ENCODE measurements at places on chromosomes 5 and 9.

GRCh38 chr5:81817980-81818379 lies 67.1 kb upstream of the SSBP2 start:
- DNase-seq, result no peak

DNA sequence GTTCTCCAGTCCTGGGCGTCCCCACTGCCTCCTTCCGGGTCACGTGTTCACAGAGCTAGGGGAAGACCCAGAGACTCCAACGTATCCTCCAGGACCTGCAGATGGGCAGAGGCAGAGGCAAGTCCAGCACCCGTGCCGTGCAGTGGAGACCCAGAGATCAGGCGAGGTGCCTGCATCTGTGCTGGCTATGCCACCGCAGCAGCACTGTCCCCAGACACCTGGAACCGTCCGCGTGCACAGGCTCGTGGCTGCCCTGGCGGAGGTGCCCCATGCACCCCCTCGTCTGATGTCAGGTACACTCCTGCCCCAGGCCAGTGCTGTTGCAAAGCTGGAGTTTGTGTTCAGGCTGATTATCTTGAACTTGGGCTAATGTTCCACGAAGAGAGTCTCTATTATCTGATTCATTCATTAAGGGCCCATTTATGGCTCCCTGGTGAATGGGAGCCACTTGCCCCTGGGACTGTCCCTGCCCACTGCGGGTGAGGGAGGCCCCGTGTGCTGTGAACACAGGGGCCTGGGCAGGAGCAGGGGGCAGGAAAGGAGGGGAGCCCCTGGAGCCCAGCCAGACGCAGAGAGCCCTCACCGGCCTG lies 13.7 kb downstream of the IRX4 start:
- DNase-seq, result no peak

GRCh38 chr5:111401906-111402305 lies 110.4 kb downstream of the STARD4 start:
- no peak for DNase-seq

GRCh38 chr9:123395276-123395688 lies 39.3 kb downstream of the CRB2 start:
- no peak for DNase-seq

- DNase-seq, result no peak
Measured at GRCh38 chr9:16371306-16371705, 499.2 kb downstream of the BNC2 start.

- DNase-seq, result no peak
Measured at GRCh38 chr5:137407090-137407489, 92.0 kb downstream of the SPOCK1 start.

- no peak for DNase-seq
Measured at GRCh38 chr5:96433066-96433447, at the start of gene PCSK1. TSS of gene PCSK1 (minus strand) at chr5:96433248. CDS start at chr5:96433042, 206 bp downstream.

- no peak for DNase-seq
Measured at GRCh38 chr9:109206670-109207069, 39.6 kb upstream of the FRRS1L start.

- no peak for DNase-seq
Measured at GRCh38 chr5:147515269-147515668, 5.4 kb upstream of the DPYSL3 start.

DNA sequence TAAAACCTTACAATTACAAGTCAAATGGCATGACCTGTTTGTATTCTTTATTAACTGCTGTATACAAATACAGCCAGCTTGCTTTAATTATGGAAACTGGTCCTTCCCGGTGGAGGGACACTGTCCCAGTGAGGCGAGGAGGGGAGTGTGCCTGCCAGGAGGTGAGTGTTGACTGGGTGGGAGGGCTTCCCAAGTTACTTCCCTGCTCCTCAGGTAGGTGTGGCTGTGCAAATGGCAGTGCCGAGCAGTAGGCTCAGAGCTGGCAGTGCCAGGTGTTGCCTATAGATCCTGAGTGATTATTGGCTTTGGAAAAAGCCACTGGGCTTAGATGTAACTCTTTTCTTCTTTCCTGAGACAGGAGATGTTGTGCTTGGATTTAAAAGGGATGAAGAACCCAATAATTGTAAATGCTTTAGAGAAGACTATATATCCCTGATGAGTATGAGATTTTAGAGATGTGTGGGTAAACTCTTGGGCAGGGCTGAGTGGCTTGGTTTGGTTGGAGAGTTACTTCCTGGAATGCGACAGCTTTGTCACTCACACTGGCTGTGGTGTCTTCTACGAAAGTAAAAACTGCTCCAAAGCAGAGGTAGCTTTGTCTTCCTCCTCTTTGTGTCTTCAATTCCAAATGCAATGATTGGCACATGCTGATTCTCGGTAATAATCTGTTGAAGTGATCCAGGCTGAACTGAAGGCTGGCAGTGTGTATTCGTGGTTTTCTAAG lies 43.7 kb downstream of the GLRX start:
- no peak for DNase-seq

- peak; percentile 15 for DNase-seq
Measured at GRCh38 chr5:88666761-88667495, 216.1 kb downstream of the MEF2C start.

DNA sequence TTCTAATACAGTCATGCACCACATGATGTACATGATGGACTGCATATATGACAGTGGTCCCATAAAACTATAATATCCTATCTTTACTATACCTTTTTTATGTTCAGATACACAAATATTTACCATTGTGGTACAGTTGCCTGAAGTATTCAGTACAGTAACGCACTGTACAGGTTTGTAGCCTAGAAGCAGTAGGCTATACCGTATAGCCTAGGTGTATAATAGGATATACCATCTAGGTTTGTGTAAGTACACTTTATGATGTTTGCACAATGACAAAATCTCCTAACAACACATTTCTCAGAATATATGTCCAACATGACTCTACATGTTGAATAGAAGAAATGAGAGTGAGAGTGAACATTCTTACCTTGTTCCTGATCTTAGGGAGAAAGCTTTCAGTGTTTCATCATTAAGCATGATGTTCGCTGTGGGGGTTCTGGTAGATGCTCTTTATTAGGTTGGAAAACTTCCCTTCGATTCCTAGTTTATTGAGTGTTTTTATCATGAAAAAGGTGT lies 31.8 kb downstream of the AMBP start:
- no peak for DNase-seq

DNA sequence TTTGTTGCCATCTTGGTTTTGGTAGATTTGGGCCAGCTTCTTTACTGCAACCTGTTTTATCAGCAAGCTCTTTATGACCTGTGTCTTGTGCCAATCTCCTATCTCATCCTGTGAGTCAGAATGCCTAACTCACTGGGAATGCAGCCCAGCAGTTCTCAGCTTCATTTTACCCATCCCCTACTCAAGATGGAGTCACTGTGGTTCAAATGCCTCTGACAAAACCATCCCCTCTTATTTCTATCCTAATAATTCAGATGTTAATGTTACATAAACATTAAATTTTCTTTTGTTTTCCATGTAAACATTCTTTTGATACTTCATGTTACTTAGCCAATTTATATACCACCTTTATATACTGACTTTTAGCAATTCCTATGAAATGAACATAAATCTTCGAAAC lies 746.3 kb downstream of the CDH18 start:
- DNase-seq, result no peak

DNA sequence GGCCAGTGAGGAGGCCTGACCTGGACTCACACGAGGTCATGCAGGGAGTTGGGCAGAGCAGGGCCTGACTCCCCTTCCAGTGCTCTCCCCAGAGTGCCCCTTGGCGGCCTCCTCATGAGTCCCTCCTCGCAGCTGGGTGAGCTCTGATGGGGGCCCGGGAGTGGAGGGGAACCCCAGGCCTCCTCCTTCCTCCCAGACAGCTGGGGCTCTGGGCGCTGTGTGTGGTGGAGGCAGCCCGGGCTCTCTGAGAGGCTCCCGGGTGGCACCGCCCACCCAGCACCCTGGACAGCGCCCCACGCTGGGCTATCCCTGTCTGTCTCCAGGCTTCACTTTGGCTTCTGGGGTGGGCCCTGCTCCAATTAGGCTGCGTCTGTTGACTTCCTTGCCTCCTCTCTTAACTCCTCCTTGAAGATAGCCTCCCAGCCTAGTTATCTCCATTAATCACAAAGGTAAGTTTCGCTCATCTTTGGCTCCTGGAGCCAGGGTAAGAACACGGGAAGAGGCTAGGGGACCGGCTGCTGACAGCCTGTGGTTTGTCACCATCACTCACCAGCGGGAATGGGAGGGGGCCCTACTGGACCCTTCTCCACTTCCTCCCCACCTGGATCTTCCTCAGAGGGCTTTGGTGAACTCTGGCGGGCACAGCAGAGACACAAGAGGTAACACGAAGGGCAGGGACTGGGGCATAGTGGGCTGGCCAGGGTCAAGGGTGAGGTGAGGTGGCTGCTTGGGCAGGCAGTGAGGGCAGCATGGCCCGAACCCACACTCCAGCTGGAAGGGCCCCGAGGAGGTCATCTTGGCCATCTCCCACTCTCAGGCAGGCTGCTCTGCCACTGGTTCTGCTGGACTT lies 13.1 kb downstream of the PSD2 start:
- peak; percentile 48 for DNase-seq

DNA sequence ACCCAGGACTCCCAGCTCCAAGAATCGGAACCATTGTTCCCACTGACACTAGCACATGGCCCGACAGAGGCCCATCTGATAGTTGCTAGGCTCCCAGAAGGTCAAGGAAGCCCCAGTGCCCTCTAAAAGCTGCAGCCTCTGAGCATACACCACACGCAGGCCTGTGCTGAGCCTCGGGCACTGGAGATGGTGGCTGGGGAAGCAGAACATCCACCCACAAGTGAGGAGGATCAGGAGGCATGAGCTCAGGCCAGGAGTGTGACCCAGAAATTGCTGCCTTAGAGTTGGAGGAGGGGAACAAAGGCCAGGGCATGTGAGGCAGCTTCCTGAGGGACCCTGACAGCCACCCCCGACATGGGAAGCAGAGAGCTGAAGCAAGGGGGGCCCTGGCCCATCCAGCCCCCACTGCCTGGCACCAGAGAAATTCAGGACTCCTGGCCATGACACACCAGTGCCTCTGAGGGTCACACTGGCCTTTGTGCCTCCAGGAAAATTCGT lies 21.4 kb downstream of the IPPK start:
- DNase-seq, result no peak

DNA sequence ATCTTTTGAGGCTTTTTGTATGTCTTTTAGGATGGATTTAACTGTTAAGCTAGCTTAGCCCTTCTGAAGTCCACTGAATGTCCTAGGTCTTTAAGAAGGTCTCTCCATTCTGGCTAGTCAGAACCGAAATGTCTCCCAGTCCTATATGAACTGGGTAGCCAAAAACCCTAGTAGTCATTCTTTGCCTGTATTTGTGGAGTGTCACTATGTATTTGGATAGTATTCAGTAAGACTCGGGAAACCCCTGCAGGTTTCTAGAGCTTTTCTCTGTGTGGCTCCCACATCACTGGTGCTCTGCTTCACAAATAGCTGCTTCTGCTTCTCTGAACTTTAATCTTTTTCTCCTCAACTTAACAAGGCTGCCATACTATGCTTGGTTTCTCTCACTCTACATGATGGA lies 68.0 kb downstream of the RIC1 start:
- DNase-seq, result no peak

DNA sequence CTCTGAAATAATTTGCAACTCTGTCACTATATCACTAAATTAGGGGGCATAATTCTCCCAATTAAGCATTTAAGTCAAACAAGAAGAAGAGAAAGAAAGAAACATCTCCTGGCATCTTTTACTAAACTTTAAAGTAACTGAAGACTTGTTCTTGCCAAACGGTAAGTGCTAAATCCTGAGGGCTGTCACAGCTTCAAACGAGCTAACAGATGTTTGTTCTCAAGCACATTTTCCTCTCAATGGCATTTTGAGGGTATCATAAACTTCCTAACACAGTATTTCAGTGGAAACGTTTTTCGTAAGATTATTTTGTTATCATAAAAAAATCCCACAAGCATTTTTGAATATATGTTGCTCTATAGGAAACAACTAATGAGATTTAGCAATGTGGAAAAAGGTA lies 169.5 kb upstream of the TAS2R1 start:
- no peak for DNase-seq

- no peak for DNase-seq
Measured at GRCh38 chr5:41094871-41095270, 23.7 kb upstream of the MROH2B start.

- no peak for DNase-seq
Measured at GRCh38 chr9:24932785-24933184, 387.1 kb upstream of the IZUMO3 start.

GRCh38 chr5:142184988-142185387 lies 76.4 kb downstream of the NDFIP1 start:
- DNase-seq, result no peak

- DNase-seq, result no peak
Measured at GRCh38 chr9:130368631-130369103, 76.1 kb upstream of the ASS1 start.

GRCh38 chr5:158882660-158883059 lies 217.1 kb downstream of the EBF1 start:
- DNase-seq, result no peak

DNA sequence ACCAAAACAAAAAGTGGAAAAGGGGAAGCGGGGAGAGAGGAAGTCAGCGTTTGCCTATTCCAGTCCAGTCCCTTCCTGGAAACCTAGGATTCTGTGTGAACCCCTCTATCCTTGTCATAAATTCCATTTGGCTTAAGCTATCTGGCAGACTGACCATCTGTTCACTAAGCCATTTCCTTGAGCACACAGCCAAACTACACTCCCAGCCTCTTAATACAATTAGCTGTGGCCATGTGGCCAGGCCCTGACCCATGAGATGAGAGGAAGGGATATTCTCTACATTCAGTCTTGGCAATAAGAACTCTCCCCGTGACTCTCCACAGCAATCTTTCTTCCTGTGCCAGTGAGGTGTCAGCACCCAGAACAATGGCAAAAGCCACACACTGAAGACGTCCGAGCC lies 424.8 kb downstream of the TLE1 start:
- DNase-seq, result no peak

DNA sequence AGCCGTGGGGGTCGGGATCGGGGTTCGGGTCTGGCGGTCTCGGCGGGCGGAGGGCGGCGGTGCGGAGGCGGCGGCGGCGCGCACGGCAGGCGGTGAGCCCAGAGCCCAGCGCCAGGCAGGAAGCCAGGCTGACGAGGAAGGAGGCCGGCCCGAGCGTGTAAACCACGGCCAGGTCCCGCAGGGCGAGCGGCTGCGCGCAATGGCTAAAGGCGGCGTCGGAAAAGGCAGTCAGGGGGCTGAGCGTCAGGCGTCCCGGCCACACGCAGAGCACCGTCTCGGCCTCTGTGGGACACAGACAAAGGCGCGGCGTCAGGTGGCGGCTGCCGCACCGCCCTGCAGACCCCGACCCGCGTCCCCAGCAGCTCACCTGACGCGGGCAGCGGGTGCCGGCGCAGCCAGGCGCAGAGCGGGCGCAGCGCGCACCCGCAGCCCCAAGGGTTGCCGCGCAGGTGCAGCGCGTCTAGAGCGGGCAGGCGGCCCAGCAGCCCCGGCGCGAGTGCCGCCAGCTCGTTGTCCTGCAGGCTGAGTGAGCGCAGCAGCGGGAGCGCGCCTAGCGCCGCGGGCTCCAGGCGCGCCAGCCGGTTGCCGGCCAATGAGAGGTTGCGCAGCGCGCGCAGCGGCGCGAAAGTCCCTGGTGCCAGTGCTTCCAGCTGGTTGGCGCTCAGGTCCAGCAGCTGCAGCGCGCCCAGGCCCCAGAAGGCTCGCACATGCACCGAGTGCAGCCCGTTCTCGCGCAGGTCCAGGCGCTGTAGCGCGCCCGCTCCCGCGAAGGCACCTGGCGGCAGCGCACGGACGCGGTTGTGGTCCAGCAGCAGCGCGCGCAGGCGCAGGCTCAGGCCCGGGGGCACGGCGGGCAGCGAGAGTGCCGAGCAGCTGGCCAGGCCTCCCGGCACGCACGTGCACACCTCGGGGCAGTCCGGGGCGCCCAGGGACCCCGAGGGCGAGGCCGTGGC lies 671 bp downstream of the LRRC26 start:
- DNase-seq, result peak; percentile 48

Data from adipocyte (in vitro differentiated cells).